ENCODE measurements at places on chromosomes 5 and 9.

- no peak for DNase-seq
Observed at GRCh38 chr5:108649106-108649505, 98.6 kb upstream of the FER start.

GRCh38 chr5:15664961-15665360 is 165.0 kb downstream of the FBXL7 start:
- no peak for DNase-seq

GRCh38 chr5:112289465-112289864 is 129.6 kb downstream of the EPB41L4A start:
- no peak for DNase-seq

GRCh38 chr9:130741831-130742449 is 48.4 kb downstream of the EXOSC2 start:
- DNase-seq, result no peak

DNA sequence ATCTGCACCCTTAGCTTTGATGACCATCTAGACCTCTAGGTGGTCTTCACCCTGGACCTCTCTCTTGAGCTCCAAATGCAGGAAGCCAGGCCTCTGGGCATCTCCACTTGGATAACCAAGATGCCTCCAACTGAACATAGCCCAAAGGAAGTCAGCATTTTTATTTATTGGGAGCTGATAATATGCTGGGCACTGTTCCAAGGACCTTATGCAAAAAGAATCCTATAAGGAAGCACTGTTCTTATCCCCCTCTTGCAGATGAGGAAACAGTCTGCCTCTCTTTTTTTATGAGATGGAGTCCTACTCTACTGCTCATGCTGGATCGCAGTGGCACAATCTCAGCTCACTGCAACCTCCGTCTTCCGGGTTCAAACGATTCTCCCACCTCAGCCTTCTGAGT is 219.9 kb downstream of the CDK5RAP2 start:
- no peak for DNase-seq
